ENCODE measurements at places on chromosomes 4 and X.

GRCh38 chr4:139144911-139145551, 32.0 kb downstream of the ELF2 start:
- no peak for DNase-seq

DNA sequence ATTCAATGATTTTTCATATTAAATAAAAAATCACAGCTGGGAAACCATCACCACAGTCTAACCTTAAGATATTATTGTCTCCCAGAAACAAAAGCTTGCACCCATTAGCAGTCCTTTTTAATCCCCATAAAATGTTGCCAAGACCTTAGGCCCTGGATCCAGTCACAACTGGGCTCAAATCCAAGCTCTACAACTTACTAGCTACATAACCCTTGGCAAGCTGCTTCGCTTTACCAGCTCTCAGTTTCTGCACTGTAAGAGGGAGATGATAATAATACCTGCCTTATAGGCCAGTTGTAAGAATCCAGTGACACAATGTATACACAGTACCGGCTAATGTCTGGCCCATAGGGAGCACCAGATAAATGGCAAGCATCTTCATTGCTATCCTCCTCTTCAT, 400.9 kb upstream of the FGF13 start:
- DNase-seq = no peak

GRCh38 chr4:48275247-48275646, 5.6 kb upstream of the TEC start:
- DNase-seq = no peak

- DNase-seq = no peak
These were observed 41.5 kb downstream of the DCTD start for GRCh38 chr4:182875453-182876405.

DNA sequence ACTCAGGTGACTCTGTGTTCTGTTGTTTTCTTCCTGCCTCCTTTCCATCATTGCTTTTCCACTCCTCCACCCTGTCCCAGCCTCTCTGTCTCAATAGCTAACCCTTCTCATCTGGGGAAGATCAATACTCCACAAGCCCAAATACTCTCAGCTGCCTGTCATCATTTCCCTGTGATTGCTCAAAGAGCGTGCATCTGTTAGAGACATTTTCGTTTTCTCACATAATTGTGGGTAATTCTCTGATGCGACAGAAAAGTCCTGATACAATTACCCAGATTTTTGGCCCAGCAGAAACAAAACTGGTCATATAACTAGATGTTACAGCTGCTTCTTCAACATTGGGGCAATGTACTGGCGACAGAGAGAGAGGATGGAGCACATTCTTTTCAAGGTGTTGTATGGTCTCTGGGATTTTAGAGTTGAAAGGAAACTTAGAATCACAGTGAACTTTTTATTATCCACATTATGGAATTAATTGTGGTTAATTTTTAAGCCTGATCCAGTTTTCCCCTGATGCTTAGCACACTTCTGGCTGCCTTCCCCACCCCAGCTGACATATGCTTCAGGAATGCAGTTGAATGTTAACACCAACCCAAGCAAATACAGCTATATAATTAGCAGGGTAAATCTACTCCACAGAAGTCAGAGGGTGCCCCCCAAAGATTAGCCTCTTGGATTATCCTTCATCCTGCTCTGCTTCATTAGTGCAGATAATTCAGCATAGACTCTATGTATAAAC, 171.4 kb upstream of the ANXA3 start:
- DNase-seq = no peak

- no peak for DNase-seq
These were observed 181.5 kb downstream of the GC start for GRCh38 chr4:71602289-71602900.

GRCh38 chr4:84792366-84793301, 173.9 kb downstream of the WDFY3 start:
- DNase-seq = no peak

GRCh38 chrX:154002215-154002719, 17.4 kb downstream of the IRAK1 start:
- no peak for DNase-seq

DNA sequence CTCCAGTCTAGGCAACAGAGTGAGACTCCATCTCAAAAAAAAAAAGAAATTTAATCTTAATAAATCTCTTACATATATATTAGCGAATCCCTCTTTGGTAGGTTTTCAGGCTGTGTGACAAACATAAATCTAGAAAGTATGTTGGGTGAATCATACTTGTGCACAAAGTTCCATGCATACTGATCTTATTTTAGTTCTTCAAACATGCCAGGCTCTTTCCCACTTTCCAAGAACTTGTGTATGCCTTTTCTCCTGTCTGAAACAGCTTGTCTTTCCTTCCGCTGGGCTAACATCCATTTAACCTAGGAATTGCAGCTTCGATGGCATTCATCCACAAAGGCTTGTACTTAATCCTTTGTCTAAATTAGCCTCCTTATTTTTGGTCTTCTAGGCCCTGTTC, 156.6 kb upstream of the CASK start:
- no peak for DNase-seq

- no peak for DNase-seq
These were observed 12.7 kb downstream of the GUCY1A1 start for GRCh38 chr4:155679343-155679742.

DNA sequence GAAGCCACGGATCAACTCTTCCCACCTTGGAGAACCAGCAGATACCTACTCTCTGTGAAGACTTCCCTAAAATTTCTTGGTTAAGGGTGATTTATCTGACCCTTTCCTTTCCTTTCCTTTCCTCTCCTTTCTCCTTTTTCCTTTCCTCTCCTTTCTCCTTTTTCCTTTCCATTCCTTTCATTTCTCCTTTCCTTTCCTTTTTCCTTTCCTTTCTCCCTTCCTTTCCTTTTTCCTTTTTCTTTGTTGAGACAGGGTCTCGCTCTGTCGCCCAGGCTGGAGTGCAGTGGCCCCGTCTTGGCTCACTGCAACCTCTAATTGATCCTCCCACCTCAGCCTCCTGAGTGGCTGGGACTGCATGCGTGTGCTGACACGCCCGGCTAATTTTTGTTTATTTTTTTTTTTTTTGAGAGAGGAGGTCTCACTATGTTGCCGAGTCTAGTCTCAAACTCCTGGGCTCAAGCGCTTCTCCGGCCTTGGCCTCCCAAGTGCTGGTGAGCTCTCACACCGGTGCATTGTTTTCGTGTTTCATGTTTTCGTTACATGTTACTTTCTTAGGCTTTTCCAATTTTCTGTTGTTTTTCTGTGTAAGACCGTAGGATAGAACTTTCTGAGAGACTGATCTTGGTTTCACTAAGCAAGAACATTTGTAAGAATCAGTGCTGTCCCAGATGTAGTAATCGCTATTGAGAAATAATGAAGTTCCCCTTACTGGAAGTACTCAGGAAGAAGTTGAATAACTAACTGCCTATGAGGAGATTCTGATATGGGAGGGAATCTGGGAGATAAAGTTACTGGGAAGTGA, 2.0 kb downstream of the TMEM165 start:
- no peak for DNase-seq

DNA sequence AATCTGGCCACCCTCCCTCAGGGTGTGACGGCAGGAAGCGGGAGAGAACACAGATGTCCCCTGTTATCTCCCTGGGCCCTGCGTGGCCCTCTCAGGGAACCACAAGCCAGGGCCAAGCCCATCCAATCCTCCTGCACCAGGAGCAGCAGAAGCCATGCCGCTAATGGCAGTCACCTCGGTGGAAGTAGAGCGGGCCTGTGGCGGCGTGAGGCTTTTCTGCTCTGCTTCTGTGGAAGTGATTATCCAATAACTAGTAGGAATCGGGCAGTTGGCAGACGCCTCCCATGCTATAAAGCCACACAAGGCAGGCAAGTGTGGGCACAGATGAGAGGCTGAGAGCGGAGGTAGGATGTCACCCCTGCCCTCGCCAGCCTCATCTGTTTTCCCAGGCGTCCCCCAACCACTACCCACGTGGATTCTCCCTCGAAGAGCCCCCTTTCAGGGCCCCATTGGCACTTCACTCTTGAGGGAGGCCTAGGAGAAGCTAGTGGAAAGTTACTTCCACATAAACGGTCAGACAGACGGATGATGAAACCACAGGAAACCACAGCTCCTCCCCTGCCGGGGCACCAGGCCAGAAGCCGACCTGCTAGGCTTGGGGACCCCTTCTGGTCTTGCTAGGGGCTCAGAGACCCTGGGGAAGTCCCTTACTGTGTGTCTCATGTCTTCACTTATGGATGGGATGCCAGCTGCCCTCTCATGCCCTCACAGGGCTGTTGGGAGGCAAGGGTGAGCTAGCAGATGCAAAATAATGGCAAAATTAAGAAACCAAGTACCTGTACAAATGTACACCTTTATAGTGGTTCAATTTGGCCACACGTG, 18.8 kb upstream of the TMSB4X start:
- peak; percentile 58 for DNase-seq

DNA sequence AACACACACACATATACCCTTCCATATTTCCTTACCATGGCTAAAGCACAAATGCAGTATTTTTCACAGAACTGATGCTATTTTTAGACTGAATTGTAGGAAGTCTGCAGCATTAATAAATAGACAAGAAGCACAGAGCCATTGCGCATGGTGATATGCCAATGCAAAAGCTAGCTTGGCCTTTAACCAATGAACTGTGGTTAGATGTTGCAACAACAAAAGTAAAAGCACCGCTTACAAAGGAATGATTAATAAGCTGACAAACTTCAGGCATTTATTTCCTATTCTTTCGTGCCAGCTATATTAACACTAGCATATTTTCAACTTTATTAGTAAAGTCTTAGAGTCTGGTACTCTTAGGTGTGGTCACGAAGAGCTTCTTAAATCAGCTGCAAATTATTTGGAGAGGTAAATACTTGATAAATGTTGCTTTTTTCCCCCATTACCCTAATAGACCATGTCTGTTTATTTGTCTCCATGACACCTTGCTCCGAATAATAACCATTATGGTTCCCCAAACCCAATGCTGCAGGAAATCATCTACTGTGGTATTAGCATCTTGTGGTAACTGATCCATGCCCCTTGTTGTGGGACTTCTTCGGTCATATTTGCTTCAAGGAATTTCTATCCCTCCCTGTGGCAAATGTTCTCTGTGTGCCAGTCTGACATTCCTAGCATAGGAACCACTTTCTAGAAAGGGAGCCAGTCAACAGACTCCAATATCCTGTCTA, 306.1 kb upstream of the TAPT1 start:
- DNase-seq = no peak

GRCh38 chr4:534576-535151, 35.7 kb downstream of the PIGG start:
- DNase-seq = no peak

DNA sequence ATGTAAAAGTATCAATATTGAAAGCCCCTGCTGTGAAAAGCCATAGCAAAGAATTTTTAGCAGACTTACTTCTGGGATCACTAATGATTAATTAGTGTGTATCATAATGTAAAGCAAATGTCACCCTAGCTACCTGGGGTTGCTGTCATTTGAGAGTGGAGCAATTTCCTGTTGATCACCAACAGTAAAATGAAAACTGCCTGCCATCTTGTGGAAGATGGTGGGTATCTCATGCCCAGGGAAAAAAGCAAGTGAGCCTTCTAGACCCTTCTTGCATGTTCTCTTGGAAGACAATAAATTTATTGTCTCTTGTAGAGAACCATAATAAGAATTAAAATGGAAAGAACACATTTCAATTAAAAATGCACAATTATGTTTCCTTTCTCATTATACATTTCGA, 360.2 kb downstream of the ZIC3 start:
- no peak for DNase-seq

DNA sequence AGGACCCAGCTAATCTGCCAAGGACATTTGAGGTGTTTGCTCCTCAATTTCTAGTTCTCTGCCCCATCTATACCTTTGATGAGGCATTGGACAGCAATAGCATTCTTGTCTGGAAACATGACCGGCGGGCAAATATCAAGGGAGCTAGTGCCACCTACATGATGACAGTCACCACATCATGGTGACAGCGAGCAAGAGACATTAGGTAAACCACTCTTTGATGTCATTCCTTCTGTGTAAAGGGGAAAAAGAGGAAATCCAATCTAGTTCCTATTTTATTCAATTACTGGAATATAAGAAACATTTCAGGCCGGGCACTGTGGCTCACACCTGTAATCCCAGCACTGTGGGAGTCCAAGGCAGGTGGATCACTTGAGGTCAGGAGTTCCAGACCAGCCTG, 20.7 kb upstream of the IL13RA1 start:
- no peak for DNase-seq

DNA sequence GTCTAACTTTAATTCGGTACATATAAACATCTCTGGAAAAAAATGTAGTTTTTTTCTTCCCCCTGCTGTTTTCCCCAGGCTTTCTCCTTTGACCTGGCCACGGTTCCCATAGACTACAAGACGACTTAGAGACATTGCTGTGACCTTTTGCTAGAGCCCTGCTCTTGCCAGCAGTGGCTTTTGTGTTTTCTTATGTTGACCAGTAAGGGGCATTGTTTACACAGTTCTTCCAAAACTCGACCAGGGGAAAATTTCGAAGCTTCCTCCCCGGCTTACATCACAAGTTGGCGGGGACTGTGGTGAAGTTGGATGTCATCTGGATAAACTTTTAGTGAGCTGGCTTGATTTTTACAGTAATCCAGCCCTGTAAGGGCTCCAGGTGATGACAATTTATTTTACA, 9.3 kb downstream of the CCDC160 start:
- DNase-seq = no peak

- no peak for DNase-seq
These were observed 53.6 kb downstream of the BLTP1 start for GRCh38 chr4:122205687-122206086.
